NCI-H774 (cell line): ENCODE measurements at places on chromosomes 2 and 18.

- no peak for DNase-seq
Measured at GRCh38 chr18:62614494-62614893, 91.7 kb downstream of the ZCCHC2 start.

- no peak for DNase-seq
Measured at GRCh38 chr18:31658670-31659575, 25.5 kb downstream of the B4GALT6 start.

- no peak for DNase-seq
Measured at GRCh38 chr2:25103287-25103871, 61.5 kb downstream of the EFR3B start.

DNA sequence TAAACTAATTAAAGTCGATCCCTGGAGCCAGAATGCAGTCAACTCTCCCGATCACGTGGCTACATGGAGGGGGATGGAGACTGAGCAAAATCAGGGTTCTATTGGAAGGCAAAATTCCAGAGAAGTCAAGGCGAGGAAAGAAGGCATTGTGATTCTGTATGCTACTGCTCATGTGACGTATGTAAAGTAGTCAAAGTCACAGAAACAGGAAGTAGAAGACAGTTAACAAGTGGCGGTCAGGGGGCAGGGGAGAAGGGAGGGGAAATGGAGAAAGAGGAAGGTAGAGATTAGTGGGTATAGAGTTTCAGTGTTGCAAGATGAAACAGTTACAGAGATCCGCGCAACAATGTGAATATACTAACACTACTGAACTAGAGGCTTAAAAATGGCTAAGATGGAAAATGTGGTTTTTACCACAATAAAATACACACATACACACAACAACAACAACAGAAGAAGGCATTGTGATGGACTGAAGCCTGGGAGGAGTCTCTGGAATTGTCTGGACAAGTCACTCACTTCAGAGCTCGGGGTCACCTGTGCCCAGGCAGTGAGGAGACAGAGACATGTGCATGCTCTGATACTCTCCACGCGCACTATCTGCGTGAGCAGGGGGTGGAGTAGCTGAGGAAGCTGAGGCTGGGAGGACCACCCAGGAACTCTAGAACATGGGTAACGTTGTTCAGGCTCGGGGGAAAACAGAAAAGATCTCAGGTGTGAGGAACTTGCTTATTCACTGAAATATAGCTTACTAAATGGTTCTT, 89.9 kb upstream of the CDCA7 start:
- no peak for DNase-seq

DNA sequence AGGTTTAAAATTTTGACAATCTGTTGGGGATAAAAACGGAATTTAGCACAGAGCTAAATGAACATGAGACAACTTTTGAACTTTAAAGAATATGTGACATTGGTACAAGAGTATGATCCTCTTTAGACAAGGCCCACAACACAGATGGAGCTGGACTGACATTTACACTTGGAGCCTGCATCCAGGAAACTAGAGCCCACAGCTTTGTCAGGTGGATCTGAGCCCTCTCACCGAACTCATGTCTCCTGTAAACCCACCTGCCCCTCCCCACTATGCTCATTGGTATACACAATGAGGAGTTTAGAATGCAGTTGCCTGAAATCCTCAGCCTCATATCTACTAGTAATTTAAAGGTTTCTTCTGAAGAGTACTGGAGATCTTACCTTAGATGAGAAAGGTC, 22.1 kb upstream of the ACAA2 start:
- DNase-seq: no peak

DNA sequence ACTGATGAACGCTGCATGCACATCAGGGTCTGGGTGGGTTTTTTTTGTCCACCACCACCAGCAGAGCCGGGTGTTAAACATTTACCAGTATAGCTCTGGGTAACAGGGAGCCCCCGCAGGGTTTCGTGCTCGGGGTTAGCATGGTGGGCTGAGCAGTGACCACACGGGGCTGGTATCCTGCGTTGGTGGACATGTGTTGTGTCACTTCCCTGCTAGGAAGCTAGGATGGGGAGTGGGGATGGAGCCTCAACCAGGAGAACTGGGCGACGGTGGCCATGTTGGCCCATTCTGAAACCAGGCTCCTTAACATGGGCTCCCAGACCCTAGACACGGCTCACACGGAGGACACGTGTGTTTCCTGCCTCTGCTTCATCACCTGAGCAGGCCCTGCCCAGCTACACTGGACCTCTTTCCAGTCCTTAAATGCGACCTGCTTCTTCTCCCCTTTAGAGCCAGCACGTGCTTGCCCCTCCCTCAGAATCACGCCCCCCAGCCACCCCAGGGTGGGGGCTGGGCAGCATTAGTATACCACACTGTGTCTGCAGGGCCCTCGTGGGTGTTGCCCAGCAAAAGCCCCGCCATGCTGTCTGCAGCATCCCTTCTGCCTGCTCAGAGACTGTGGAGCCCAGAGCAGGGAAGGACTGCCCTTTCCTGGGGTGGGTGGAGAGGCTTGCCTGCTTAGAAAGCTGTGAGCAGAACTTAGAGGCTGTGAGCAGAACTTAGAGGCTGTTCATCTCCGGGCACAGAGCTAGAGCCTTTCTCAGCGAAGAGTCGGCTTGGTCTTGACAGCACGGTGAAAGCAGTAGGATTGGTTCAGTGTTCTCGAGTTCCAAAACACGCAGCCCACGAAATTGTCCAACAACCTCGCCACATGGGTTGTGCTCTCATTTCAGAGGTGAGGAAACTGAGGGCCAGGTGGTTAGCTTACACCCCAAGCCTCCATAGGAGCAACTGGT, 142.1 kb downstream of the KLHL29 start:
- DNase-seq: no peak

DNA sequence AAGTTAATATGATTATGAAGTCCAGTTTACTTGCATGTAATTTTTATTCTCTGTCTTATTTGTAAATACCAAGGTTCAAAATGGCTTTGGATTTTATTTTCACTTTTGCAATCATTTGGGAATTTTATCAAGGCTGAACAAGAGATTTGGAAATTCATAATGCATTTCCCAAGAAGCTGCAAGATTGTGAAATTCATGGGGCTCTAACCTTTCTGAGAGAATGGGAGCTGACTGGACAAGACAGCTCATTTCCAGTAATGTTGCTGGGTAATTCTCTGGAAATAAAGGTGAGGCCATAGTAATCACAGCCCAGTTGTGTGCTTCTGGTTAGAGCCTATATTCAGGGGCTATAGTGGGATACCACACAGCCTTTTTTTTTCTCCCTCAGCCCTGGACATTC, 21.5 kb upstream of the NABP1 start:
- DNase-seq: no peak

DNA sequence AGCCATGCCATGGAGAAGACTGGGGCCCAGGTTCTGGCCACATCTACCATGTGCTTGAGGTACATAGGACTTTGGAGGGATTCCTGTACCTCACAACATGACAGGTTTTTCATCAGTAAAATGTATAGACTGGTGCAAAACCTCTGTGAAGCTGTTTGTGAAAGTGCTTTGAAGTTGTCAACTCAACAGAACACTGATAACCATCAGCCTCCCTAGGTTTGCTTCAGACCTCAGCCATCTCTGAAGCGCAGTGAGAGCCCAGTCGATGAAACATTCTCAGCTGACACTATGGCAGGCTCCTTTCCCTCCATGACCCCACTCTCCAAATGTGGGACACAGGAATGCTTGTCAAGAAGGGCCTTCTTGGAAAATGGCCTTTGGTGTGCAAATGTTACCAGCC, 38.6 kb downstream of the STK25 start:
- no peak for DNase-seq

GRCh38 chr18:79195716-79196683, 126.8 kb downstream of the ATP9B start:
- DNase-seq: peak; percentile 19

- peak; percentile 4 for DNase-seq
Measured at GRCh38 chr2:10204326-10205161, 82.0 kb downstream of the RRM2 start.

GRCh38 chr2:48693645-48694044, 61.9 kb downstream of the LHCGR start:
- DNase-seq: no peak

DNA sequence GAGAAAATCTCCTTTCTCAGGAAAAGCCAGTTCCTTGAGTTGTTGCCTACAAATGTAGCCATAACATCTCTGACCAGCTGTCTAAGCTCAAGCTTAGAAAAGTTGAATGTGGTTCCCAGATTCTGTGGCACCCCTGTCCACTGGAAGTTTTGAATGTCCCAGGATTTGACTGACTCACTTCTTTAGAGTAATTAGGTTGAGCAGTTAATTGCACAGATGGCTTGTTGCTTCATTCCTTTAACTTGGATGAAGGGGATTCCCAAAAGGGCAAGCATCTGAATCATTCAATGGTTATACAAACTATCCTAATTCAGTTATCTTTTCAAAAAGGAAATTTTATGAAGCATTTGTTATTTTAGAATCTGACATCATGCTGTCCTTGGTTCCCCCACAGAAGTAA, 374.7 kb downstream of the LNPK start:
- no peak for DNase-seq

- no peak for DNase-seq
Measured at GRCh38 chr18:65523461-65523860, 227.4 kb upstream of the CDH7 start.

DNA sequence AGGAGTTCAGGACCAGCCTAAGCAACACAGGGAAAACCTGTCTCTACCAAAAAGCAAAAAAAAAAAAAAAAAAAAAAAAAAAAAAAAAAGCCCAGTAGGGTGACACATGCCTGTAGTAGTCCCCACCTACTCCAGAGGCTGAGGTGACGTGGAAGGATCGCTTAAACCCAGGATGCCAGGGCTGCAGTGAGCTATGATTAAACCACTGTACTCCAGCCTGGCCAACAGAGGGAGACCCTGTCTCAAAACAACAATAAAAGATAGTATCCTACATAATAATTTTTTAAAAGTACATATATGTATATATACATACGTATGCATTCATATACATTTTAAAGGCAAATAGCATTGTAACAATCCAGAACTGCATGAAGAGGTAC, 51.7 kb downstream of the SOS1 start:
- no peak for DNase-seq
